Stimulated activated CD8-positive, alpha-beta memory T cell treated with anti-CD3 and anti-CD28 coated beads, Interleukin-15, amount 100 ng/mL, for 1 hour (primary cell): ENCODE measurements at places on chromosomes 6 and 20.

- DNase-seq, result no peak
Measured at GRCh38 chr20:61573415-61574305, 321.6 kb downstream of the CDH4 start.

- DNase-seq, result no peak
Measured at GRCh38 chr20:3237958-3238615, 903 bp downstream of the SLC4A11 start.

DNA sequence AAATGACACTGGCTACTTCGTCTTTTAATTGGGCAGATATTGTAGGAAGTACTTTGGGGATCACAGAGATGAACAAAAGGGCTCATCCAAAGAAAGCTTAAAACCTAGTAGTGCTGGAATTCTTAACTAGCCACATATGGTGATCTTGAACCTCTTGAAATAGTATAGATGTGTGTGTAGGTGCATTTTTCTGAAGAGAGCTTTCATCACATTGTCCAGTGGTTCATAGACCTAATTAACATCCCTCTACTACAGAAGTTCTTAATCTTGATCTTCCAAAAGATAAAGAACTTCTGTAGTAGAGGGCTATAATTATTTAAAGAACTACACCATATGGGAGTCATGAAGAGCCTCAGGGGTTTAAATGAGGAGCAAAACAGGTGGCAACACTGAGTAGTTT, 2.3 kb upstream of the PRIM2 start:
- DNase-seq, result no peak

GRCh38 chr6:86706449-86706848, 230.9 kb upstream of the HTR1E start:
- DNase-seq, result no peak

DNA sequence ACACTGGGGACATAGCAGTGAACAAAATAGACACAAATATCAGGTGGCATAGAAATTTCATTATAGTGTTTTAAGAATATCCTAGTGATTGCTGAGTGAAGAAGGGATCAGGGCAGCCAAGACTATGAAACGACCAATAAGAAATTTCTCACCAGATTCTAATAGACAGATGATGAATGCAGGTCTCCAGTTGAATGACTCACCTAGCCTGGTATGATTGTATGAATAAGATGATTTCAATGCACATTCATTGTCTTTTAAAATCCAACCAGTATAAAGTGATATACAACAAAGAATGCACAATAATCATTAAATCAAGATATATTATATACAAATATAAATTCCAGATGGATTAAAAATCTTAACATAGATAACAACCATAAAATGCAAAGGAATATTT, 124.5 kb upstream of the TENT5A start:
- no peak for DNase-seq

GRCh38 chr6:3135668-3136291, 17.3 kb downstream of the BPHL start:
- DNase-seq, result no peak

DNA sequence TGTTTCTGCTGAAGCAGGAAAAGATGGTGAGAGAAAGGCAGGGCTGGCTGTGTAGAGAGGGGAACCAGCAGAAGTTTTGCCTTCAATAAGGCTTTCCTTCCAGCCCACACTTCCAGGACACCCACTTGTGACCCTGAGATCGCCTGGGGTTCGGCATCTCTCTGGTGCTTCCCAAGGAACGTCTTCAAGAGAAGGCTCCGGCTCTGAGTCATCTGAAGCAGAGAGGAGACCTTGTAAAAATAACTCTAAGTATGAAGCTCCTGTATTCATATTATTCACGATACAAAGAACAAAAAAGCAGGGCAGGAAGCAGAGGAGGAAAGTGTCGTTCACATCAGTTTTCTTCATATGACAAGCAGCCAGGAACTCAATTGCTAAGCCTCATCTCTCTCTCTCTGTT, 95.4 kb upstream of the MRPS10 start:
- DNase-seq, result no peak

DNA sequence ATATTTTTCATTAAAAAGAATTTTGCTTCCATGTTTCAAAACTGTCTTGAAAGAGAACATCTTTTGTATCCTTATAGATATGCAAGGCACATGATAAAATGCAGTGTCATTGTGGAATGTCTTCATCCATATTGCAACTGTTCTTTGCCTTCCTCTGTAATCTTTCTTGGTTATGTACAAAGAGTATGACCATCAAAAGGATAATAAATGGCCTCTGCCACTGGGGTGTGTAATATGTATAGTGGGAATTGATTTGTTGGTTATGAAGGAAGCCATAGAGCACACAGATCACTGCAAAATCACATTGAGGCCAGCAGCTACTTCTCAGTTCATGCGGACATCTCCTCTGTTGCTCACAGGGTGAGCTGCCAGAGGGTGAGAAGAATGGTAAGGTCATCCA, 703.5 kb downstream of the TFAP2A start:
- DNase-seq, result no peak

DNA sequence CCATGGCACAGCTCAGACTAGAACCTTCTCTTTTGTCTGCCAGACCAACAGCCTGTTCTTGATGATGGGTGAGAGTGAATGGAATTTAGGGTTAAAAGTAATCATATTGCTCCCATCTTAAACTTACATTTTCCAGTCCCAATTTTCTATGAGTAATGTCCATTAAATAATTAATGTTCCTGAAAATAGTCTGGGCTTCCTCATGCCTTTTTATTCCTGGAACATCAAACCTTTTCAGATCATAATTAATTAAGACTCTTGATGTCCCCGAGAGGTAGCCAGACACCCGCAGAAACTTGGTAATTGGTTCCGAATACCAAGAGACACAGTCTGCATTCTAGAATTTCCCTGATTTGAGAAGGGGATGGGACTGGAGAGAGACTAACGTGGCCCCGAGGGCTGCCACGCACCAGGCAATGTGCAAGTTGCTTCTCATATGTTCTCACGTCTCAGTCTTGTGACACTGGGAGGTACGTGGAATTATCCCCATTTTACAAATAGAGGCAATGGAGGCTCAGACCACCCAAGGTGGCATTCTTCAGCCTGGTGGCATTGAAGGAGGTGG, 78.6 kb upstream of the TOX2 start:
- no peak for DNase-seq

DNA sequence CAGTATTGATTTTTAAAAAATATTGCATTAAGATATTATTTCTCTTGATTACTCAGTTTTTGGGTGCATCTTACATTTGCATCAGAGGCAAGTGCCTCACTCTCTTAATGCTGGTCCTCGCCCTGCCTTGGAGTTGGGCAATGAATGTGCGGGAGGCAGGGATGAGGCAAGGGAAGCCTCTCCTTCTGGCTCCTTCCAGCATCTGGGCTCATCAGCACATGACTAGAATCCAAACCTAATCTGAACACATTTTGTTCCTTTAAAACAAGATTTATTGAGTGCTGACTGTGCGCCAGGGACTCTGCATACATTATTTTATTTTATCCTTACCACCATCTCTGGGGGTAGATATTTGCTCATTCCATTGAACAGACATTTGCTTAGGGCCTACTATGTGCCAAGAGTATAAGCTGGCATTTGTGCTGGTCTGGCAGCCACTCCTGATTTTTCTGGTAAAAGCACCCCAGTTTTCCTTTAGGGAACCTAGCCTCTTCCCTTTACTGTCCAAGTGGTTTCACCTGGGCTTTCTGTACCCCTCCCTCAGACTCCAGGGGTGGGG, 71.9 kb upstream of the ZNFX1 start:
- no peak for DNase-seq

- DNase-seq, result no peak
Measured at GRCh38 chr6:160929361-160929760, 62.2 kb upstream of the MAP3K4 start.

DNA sequence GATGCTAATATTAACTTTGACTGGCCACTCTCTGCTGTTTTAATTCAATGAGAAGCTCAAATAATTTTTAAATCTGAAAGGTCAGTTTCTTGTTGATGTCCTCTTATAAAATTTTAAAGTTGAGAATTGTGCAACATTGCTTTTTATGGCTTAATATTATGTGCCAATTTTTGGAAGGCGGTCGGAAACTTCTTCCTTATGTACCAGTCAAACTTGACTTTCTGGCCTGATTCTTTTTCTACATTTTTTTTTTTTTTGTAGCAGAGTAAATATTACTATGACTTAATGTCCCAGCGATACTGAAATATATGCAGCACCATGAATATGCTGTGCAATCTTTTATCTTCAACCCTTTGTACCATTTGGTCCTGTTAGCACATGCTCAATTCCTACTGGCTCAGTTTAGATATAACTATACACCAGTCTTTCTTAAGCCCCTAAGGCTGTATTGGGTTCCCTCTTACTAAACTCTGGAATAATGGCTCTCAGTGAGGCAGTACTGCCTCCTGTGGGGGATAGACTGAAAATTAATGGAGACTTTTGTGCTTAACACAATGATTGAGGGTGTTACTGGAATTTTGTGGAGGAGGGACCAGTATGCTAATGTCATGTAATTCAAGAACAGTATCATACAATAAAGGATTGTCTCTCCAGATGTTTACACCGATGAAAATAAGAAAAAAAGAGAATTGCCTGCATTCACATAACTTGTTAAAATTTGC, 156.4 kb upstream of the SYNCRIP start:
- no peak for DNase-seq

DNA sequence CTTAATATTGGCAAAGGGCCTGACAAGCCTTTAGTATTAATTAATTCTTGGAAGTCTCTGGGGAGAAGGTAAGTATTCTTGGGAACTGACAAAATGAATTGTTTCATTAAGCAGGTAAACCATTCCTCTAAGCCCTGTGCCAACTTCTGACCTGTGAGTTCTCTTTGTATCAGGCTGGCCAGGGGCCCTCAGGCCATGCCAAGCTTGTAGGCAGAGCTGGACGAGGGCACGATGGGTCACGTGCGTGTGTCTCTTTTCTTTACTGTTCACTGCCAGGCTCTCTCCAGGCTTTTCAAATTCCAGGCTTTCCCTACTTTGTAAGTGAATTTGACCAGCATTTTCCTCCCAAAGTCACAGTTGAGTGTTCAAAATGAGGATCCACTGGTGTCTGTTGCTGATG, 112.4 kb downstream of the NRN1 start:
- DNase-seq, result no peak

DNA sequence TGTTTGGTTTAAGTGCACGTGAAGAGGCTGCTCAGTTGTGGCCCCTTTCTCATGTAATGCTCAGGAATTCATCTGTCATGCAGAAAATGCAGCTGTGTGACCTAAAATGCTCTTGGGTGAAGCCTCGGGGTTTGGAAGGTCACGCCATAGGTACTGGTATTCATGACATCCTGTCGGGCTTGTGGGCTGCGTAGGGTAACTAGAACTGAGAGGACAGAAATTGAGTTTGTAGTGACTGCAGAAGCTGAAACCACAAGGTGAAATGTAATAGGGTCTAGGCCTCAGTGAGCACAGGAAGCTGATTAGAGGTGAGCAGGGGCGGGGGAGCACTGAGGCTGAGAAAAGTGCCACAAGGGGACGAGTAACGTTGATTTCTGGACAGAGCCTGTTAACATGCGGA, 128.8 kb downstream of the SOBP start:
- DNase-seq, result no peak

- DNase-seq, result no peak
Measured at GRCh38 chr6:26092443-26092842, 5.2 kb downstream of the HFE start.

DNA sequence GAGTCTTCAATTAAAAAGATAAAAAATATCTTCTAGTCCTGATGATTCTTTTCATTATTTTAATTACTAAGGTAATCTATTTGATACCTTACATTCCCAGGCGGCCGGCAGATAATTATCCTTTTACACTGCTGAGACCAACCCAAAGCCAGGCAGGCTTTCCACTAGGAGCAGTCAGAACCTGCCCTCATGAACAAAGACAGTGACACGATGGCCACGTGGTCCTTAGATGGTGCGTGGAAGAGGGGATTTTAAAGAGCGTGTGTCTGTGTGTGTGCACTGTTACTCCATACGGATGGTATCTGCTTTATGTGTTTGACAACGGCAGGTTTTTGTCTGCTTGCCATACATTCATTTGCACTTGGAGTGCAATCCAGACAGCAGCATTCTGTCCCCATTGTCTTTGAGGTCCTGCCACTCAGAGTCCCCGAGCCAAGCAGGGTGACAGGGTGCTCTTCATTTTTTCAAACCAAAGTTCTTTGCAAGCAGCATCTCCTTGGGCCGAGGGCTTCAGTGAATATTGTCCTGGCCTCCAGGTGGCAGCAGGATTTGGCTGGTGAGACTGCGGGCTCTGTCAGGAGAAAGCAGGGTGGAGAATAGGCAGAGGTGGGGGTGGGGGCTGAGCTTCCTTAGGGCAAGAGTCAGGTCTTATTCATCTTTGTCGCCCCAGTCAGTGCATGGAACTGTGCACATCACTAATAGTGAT, 260.5 kb downstream of the NRN1 start:
- no peak for DNase-seq

GRCh38 chr6:133855276-133855990, 33.5 kb upstream of the TCF21 start:
- no peak for DNase-seq

- no peak for DNase-seq
Measured at GRCh38 chr20:922781-923180, 6.6 kb upstream of the ANGPT4 start.

DNA sequence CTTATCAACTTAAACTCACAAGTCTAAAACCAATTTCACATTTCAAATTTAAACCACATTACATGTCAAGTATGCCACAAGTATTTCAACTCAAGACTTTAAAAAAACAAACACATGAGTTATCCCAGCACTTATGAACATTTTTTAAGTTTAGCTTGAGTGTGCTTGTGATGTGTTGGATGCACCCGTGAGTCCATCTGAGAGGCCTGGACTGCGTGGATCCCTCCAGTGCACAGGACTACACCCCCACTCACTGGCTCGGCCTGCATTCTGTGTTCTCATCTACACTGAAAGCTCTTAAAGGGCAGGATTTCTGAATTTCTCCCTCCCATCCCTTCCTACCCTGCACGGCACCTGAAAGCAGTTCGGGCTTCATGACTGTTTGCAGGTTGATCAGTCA, 128.8 kb upstream of the CD93 start:
- no peak for DNase-seq

GRCh38 chr6:37699887-37700619, 2.4 kb upstream of the MDGA1 start:
- no peak for DNase-seq

GRCh38 chr6:137261761-137262160, 42.6 kb upstream of the IFNGR1 start:
- DNase-seq, result no peak

GRCh38 chr6:42864602-42865001, 14.8 kb upstream of the RPL7L1 start:
- no peak for DNase-seq
